ENCODE measurements at places on chromosomes 6 and 20.

DNA sequence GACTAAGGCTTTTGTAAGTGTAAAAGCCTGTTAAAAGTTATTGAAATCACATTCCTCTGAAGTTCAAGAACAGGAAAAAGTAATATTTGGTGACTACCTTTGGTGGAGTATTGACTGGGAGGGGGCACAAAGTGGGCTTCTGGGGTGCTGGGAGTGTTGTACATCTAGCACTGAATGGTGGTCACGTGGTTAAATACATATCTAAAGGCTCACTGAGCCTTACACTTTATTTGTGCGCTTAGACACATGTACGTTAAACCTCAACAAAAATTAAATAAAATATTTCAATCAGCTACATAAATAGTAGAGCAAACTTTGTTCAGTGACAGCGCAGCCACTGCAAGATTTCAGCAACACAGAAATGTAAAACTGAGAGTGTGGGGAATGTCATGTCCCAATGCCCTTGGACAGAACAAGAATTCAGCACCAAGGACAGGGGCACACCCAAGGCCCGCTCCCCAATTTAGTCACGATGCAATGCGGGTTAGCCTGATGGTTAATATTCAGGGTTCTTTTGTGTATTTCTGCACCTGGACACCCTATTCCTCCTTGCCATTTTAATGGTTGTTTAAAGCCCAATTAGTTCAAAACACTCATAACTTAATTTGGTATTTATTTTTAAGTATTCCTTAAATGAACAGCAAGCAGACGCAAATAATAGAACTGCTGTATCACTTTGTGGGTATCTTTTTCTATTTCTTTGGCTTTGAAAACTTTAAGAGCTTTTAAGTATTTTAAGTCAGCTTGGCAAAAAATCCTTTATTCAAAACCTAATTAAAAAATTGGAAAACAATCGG, 37.4 kb downstream of the ANGPT4 start:
- DNase-seq = peak; percentile 6

GRCh38 chr20:19125508-19125907, 86.9 kb upstream of the SLC24A3 start:
- no peak for DNase-seq

DNA sequence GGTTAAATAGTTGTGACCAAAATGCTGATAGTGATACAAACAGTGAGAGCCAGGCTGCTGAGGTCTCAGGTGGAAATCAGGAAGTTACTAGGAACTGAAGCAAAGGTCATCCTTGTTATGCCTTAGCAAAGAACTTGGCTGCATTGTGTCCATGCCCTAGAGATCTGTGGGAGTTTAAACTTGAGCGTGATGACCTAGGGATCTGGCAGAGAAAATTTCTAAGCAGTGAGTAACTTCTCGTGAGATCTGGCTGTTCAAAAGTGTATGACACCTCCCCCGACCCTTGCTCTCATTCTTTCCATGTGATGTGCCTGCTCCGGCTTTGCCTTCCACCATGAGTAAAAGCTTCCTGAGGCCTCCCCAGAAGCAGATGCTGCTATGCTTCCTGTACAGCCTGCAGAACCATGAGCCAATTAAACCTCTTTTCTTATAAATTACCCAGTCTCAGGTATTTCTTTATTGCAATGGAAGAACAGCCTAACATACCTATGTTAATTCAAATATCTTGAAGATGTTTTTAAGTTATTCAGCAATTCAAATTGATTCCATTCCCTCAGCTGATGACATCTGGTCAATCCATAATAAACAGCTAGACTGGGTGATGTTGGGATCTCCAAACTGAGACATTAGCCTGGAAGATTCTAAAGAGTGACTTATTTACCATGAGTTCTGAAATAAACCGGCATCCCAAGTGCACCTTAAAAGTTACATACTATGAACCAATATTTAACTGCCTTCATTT, 33.8 kb downstream of the KIF16B start:
- no peak for DNase-seq

GRCh38 chr20:1204113-1204512, 859 bp downstream of the C20orf202 start:
- DNase-seq = no peak

- DNase-seq = no peak
Observed at GRCh38 chr6:140485740-140486449, 1111.4 kb upstream of the CITED2 start.

DNA sequence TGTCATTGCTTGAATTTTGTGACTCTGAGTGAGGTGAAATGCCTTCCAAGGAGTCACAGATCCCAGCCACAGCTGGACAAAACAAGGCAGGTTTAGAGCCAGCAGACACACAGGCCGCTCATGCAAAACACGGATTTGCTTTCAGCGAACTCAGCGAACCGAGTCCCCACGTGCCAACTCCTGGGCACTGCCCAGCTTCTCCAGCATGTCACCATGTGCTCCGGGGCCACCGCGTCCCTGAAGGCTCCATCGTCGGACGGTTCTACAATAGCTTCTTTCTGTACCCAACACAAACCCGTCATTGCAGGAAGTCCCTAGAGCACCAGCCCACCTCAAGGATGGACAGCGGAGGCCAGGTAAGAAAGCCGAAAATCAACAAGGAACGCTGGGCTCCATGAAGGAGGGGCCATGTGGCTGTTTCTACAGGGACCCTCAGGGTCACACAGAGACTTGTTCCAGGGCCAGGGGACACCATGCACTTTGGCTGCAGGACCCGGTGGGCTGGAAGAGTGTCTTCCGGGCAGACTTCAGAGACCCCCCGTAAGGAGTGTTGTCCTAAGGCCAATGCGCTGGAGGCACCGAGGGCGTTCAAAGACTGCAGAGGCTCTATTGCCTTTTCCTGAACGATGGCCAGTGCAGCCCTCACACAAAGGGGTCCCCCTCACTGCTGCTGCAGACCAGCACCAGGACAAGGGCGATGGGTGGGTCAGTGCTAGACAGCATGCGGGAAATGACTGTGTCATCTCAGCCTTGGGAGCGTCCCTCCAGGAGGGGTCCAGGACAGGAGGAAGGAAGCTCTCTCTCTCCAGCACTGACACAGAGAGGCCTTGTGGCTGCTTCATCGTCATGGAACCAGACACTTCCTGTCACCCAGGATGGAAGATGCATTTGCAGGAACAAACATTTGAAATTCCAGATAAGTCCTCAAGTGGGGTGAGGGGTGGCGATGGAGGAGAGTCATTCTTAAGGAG, 19.8 kb downstream of the DACT2 start:
- DNase-seq = no peak

DNA sequence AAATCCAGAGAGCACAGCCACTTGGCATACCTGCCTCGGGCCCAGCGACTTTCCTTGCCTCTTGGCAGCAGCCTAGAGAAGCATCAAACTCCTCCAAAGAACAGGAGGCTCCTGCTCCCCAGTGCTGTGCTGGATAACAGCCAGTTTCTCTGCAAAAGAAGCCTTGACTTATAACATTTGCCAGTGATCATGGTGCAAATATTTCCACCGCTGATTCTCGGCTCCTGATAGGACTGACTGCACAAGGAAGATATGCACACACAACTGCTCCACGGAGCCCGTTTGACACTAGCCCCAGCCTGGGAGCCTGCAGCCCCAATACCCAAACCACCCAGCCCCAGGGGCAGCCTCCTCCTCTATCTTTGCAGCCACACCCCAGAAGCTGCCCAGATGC, 17.5 kb downstream of the ACSS1 start:
- DNase-seq = no peak

GRCh38 chr6:35498422-35499067, 1.7 kb upstream of the TEAD3 start:
- no peak for DNase-seq

GRCh38 chr6:148240861-148241477, 101.7 kb upstream of the SASH1 start:
- no peak for DNase-seq

DNA sequence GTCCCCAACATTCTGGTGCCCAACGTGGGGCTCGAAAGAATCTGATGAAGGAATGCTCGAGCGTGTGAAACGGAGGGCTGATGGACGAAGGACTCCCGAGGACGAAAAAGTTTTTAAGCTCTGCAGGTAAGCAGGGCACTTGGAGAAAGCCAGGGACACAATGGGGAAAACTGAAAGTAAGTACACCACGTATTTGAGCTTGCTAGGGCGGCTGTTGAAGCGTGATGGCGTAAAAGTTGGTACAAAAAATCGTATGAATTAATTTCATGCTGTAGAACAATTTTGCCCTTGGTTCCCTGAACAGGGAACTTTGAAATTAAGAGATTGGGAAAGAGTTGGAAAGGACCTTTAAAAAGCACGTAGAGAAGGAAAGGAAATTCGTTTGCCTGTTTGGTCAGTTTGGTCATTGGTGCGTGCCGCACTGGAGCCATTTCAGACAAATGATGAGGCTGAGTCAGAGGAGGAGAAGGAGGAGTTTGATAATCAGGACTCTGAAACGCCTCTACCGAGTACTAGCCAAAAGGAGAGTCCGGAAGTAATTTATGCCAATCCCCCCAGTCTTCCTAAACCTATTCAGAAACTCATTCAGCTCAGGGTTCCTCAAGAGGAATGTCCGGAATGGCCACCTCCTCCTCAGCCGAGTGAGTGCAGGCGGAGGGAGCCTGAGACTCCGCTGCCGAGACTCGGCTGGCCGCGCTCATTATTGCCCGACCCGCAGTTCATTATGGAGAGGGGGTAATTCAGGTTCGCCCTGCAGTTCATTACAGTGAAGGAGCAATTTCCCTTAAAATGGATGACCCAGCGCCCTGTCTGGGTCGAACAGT, 59.2 kb upstream of the PRSS16 start:
- DNase-seq = peak; percentile 35

DNA sequence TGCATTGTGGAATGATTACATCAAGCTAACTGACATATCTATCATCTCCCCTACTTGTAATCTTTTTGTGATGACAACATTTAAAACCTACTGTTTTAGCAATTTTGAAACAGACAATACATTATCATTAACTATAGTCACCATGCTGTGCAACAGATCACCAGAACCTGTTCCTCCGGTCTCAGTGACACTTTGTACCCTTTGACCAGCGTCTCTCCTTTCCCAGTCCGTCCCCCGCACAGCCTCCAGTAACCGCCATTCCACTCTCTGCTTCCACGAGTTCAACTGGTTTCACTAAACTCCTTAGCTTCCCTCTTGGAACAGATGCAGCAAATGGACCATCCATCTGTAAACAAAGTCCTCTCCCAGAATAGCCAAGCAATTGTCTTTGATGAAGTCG, 21.8 kb downstream of the LRP11 start:
- DNase-seq = no peak

DNA sequence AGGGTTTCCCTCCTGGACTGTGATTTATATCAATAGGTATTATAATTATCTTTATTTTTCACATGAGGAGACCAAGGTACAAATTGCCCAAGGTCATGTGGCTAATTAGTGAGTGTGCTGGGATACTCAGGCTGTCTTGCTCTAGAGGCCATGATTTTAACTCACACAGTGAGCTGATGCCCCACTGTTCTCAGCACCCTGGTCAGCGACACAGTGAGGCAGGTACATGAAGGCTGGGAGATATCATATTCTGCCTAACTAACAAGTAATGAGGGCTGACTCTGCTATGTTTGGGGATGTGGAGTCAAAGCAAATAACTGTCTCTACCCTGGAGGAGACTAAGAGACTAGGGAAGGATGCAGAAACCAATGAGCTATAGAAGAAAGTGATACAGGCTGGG, 501.1 kb downstream of the PTPRT start:
- no peak for DNase-seq

- DNase-seq = no peak
Observed at GRCh38 chr20:48898210-48898609, 23.3 kb upstream of the ARFGEF2 start.

GRCh38 chr6:2782825-2783187, 17.6 kb downstream of the WRNIP1 start:
- no peak for DNase-seq

- DNase-seq = no peak
Observed at GRCh38 chr6:52603000-52603795, 26.3 kb upstream of the TRAM2 start.

- DNase-seq = peak; percentile 20
Observed at GRCh38 chr20:43915211-43916072, 790 bp downstream of the TOX2 start.

GRCh38 chr6:110356778-110357177, 1.4 kb downstream of the METTL24 start:
- DNase-seq = no peak

DNA sequence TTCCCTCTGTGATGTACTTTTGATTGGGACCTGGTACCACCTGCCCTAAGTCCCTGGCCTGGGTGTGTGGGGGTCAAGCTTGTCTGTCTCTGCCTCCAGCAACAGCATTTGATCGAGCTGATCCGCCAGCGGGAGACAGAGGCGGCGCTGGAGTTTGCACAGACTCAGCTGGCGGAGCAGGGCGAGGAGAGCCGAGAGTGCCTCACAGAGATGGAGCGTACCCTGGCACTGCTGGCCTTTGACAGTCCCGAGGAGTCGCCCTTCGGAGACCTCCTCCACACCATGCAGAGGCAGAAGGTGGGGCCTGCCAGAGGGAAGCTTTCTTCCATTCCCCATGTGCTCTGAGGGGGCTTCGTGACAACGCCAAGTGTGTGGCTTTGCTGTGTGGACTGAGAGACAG, 5.4 kb downstream of the GID8 start:
- DNase-seq = no peak

- no peak for DNase-seq
Observed at GRCh38 chr20:53865901-53866793, 204.2 kb downstream of the BCAS1 start.

DNA sequence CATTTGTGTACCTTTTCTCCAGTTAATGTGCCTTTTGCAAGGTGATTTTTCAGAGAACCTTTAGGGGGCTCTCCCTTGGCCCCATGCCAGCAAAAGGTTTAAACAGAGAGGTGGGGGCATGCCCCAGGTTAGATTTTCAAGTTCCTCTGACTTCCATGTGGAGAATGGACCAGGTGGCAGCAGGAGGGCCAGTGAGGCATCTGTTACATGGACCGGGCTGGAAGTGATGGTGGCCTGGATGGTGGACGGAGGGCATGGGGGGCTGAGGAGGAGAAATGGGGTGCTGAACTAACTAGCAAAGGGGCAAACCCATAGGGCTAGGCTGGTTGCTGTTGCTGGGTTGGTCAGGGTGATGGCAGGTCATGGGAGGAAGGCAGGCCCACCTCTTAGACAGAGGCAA, 20.7 kb upstream of the BPI start:
- no peak for DNase-seq

GRCh38 chr20:41124451-41125094, 12.8 kb upstream of the PLCG1 start:
- no peak for DNase-seq

DNA sequence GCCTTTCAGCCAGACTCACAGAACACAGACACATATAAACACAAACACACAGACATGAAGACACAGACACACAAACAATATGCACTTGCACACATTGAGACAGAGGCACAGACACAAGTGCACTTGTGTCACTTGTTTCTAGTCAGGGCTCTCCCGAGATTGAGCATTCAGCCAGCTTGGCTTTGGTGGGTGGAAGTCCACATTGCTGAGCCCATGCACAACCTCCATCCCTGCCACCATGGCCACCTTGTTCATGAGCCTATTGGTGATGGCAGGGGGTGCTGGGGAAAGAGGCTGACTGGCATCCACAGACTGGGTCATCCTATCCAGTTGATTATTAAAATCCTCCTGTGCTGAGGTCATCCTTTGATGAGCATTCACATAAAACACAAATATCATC, 11.5 kb upstream of the CST7 start:
- no peak for DNase-seq

GRCh38 chr6:170100046-170100445, 190.8 kb downstream of the DLL1 start:
- DNase-seq = no peak

All from stimulated activated CD4-positive, alpha-beta T cell treated with anti-CD3 and anti-CD28 coated beads, Interleukin-2, amount 100 ng/mL, for 48 hours (primary cell).